ENCODE measurements at places on chromosomes 7 and 10.

DNA sequence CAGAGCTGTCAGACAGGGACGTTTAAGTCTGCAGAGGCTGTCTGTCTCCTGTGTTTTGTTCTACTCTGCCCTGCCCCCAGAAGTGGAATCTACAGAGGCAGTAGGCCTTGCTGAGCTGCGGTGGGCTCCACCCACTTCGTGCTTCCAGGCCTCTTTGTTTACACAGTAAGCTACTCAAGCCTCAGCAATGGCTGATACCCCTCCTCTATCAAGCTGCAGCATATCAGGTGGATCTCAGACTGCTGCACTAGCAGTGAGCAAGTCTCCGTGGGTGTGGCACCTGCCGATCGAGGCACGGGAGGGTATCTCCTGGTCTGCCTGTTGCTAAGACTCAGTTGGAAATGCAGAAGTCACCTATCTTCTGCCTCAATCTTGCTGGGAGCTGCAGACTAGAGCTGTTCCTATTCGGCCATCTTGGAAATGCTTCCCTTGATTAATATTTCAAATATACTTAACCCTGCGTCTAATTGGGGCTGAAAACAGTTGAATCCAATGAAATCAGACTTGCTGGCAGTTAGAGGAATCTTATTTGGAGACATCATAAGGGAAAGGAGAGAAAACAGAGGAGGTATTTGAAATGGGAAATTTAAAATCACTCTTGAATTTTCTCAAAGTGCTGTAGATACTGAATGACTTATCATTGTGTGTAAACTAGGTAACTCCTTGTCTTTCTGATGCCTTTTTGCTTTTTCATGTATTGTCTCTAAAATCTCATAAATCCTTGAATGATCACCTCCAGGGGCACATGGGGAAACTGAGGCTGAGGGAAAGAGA, 13.8 kb upstream of the CYP3A5 start:
- DNase-seq, result no peak

DNA sequence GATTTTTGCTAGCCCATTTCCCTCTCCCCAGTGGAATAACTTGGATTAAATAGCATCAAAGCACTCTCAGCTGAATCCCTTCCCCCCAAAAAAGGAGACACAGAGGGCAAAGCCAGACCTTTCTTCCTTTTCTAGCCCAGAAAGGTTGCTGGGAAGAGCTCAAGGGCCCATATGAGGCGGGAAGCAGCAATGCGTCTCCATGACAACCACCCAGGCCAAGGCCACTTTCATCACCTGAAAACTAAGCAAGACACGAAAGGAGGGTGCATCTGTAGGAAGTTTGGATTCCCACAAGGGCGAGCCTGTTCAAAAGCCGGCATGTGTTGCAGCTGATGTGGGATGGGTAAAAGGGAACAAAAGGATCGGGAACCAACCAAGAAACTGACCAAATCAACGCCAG, 229.1 kb downstream of the PLXNA4 start:
- no peak for DNase-seq

DNA sequence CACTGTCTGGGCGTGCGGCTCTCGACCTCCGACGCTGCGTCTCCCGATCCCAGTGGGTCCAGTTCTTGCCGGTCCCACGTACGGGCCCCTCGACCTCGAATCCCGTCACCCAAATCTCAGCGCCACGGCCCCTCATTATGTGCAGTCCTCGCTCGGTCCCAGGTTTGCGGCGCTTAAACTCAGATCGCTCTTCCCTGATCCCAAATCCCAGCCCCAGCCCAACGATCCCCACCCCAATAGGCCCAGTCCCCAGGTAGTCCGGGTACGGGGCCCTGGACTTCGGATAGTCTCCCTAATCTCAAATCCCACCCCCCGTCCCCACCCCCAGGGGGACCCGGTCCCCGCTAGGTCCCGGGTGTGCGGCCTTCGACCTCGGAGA, 666 bp downstream of the HNRNPF start:
- no peak for DNase-seq

- DNase-seq, result no peak
Observed at GRCh38 chr7:40477094-40477493, 342.3 kb downstream of the SUGCT start.

DNA sequence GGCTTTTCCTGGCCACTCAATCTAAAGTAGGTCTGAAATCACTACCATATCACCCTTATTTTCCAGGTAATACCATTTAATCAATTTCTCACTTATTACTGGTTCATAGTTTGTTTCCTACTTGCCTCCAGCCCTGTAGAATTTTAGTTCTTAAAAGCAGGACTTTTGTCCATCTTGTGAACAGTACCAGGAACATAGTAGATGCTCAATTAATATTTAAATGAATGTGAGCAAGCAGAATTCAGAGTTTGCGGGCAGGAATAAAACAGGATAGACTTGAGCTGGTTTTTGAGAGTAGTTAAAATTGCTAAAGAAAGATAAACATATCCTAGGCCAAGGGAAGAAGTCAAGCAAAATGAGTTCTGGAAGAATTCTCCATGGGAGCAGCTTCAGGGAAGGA, 77.9 kb downstream of the ANK3 start:
- DNase-seq, result no peak

GRCh38 chr7:1314021-1314907, 81.6 kb downstream of the UNCX start:
- no peak for DNase-seq

- no peak for DNase-seq
Observed at GRCh38 chr10:76255241-76255640, 823.8 kb downstream of the LRMDA start.

- no peak for DNase-seq
Observed at GRCh38 chr7:104127204-104127603, 80.6 kb downstream of the ORC5 start.

DNA sequence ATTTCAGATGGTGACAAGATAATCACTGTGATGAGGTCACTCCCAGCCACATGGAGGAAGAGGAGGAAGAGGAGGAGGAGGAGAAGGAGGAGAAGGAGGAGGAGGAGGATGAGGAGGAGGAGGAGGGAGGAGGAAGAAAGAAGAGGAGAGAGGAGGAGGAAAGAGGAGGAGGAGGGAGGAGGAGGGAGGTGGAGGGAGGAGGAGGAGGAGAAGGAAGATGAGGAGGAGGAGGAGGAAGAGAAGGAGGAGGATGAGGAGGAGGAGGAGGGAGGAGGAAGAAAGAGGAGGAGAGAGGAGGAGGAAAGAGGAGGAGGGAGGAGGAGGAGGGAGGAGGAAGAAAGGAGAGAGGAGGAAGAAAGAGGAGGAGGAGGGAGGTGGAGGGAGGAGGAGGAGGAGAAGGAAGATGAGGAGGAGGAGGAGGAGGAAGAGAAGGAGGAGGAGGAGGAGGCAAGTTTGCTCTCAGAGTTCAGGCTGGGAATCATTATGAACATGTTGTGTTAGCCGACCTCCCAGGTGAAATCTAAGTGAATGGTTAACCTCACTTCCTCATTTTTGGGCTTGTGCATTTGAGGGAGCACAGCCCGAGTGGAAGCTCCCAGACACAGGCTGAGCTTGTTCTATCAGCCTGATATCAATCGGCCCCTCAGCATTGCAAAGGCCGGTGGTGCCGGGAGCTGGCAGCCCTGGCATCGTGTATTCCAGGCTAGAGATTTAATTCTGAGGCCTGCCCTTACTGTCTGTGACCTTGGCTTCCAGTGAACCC, 236.2 kb upstream of the PITRM1 start:
- no peak for DNase-seq

Data from left renal pelvis (tissue), 4 donors.